ENCODE measurements at places on chromosomes 7 and 10.

GRCh38 chr10:20988357-20988983 lies 91.4 kb upstream of the NEBL start:
- DNase-seq, result no peak

- no peak for DNase-seq
These were observed 5.5 kb downstream of the RBM20 start for GRCh38 chr10:110649347-110650264.

GRCh38 chr10:17022466-17022825 lies 107.2 kb downstream of the CUBN start:
- DNase-seq, result no peak

- no peak for DNase-seq
These were observed 396.2 kb downstream of the TYW1 start for GRCh38 chr7:67392596-67393438.

DNA sequence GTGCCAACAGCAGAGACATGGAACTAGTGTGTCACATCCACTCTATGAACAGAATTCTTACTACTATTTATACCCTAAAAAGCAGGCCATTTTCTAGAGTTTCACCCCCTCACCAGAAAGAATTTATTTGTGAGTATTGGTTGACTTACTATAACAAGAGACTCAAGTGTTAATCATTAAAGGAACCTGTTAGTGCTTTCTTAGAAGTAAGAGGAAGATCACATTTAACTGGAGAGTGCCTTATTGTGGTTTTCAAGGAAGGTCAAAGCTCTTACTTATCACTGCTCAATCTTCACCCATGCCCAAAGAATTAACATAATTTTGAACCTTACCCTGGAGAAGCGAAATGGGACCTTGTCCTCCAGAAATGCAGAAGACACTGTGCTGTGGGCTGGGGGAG lies 169.3 kb upstream of the PRSS1 start:
- no peak for DNase-seq

GRCh38 chr7:158741294-158741666 lies 36.7 kb upstream of the NCAPG2 start:
- DNase-seq, result no peak

DNA sequence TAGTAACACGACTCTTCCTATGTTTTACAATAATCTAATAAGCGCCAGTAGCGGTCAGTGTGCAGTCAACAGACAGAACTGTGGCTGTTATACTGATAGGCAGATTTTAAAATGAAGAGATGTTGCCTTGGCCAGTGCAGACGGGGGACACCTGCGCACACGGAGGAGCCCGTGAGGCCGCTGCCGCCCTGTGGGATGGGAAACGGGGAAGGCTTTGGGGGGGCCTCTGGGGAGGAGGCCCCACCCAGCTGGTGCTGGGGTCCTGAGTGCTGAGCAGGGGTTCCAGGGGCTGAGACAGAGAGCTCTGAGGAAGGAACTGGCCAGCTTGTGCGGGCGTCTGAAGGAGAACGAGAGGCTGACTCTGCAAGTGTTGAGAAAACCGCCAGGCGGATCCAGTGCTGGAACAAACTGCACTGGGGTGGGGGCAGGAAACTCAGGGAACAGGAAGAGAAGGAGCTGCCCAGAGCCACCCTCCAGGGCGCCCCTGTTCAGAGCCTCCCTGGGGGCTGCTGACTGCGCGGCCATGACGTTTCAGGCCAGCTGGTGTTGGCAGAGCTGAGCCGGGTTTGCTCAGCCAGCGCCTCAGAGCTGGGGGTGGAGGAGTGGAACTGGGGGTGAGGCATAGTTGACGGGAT lies 426.4 kb downstream of the TCERG1L start:
- no peak for DNase-seq

GRCh38 chr7:133165001-133165400 lies 83.1 kb upstream of the CHCHD3 start:
- DNase-seq, result no peak

DNA sequence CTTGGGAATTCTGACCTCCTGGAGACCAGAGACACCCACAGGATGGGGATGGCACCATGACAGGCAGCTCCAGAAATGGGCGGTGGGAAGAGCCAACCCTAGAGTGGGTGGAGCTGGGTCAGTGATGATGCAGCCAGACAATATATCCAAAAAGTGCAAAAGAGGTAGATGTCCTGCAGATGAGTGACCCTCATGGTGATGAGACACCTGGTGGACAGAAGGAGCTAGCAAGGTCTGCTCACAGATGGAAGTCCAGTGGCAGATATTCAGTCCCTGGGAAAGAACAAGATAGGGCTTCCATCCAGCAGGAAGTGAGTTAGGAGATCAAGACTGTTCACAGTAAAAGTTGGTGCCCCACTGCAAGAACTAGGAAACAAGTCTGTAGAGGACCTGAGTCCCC lies 19.2 kb upstream of the GRB10 start:
- no peak for DNase-seq

GRCh38 chr10:114824391-114824790 lies 2.8 kb downstream of the FHIP2A start:
- no peak for DNase-seq

DNA sequence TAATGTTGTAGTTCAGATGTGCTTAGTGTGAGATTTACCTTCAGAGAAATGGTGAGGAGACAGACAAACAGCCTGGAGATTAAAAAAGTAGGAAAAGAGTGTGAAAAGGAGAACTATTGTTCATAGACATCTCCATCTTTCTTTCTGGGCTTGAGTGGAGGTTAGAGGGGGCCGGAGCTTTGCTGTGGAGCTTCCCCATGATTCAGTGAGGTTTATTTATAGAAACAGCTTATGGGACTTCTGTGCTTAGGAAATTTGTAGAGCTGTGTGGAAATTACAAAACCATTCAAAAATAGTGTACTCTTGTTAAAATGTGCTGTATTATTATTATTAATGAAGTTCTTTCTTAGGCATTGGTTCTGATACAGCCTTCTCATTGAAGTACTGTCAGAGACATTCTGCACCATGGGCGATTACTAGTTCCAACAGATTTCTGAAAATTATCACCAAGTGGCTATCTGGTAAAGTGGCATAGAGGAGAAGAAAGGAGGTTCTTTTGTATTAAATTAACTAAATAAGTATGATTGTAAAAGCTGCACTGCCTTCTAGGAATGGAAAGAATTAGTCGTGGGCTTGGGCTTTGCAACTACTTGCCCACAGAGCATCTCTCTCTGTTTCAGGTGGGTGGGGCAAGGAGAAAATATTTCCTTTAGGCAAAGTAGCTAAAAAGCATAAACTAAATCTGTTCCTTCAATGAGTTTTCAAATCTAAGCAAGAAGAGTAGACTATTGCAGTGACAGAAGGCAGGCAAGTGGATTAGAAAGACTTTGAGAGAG lies 8.7 kb upstream of the TCAF1 start:
- DNase-seq, result no peak
